ENCODE measurements at places on chromosomes 11 and 22. TPM values are rescaled to one million over a fixed set of nuclear protein-coding genes. Genes with fewer than 3 reads are reported as not detected.

Gene CDC42BPG
- total RNA-seq = 0.50 TPM

Gene DEPDC7
- 1.6 TPM for total RNA-seq

Gene LTO1
- 24.0 TPM for total RNA-seq

Gene IL18
- total RNA-seq = 0.33 TPM

Gene SCN2B
- not detected for total RNA-seq

Gene C1QTNF5
- total RNA-seq = not detected

Gene C22orf31
- not detected for total RNA-seq

Gene BACE1-AS
- 5.1 TPM for total RNA-seq

Gene PTGDR2
- total RNA-seq = 3.7 TPM

Gene ZFTA
- total RNA-seq = 2.6 TPM

Gene SLC22A9
- total RNA-seq = not detected

Gene DGAT2
- total RNA-seq = 1.8 TPM

Gene SSTR3
- 1.3 TPM for total RNA-seq

Gene ALKBH8
- total RNA-seq = 11.2 TPM

Gene TRIM3
- total RNA-seq = 4.8 TPM

Gene DNAJB7
- not detected for total RNA-seq

Gene HPX
- 0.76 TPM for total RNA-seq

Gene MCHR1
- total RNA-seq = not detected

Gene RASL10A
- total RNA-seq = 0.63 TPM

Gene IFITM1
- 459 TPM for total RNA-seq

Gene RFPL3
- total RNA-seq = not detected

Gene DMC1
- 16.9 TPM for total RNA-seq

Gene CDC42EP2
- total RNA-seq = not detected

Gene MMP27
- not detected for total RNA-seq

Gene NADSYN1
- 134 TPM for total RNA-seq

Gene PTS
- total RNA-seq = 18.9 TPM

Gene HORMAD2
- total RNA-seq = not detected

Gene HEPHL1
- not detected for total RNA-seq

Gene MIOX
- 0.61 TPM for total RNA-seq

Gene OR4C6
- total RNA-seq = not detected

Gene MMP26
- not detected for total RNA-seq
